Cardiac septum (tissue), 1 donor: ENCODE measurements at places on chromosomes 13 and 19.

DNA sequence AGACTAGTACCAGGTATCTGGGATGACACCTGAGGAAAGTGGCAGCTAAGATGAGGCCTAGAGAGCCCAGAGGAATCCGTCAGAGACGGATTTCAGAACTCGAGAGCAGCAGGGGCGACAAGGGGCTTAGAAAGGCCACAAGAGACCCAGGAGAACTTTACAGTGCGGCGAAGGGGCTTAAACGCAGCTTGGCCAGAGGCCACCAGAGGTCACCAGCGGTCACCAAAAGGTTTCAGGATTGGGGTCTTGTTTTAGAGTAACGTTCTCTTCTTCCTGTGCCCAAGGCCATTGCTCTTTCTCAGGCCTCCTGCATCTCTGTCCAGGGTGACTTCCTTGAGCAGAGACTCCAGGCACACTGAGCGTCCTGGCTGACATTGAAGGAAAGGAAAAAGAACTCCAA is 2.2 kb downstream of the ZSCAN22 start:
- no peak for DNase-seq

GRCh38 chr13:32535748-32536147 is 2.8 kb downstream of the N4BP2L2 start:
- DNase-seq = no peak

- DNase-seq = no peak
These were observed 19.6 kb downstream of the LILRB4 start for GRCh38 chr19:54682306-54682856.

DNA sequence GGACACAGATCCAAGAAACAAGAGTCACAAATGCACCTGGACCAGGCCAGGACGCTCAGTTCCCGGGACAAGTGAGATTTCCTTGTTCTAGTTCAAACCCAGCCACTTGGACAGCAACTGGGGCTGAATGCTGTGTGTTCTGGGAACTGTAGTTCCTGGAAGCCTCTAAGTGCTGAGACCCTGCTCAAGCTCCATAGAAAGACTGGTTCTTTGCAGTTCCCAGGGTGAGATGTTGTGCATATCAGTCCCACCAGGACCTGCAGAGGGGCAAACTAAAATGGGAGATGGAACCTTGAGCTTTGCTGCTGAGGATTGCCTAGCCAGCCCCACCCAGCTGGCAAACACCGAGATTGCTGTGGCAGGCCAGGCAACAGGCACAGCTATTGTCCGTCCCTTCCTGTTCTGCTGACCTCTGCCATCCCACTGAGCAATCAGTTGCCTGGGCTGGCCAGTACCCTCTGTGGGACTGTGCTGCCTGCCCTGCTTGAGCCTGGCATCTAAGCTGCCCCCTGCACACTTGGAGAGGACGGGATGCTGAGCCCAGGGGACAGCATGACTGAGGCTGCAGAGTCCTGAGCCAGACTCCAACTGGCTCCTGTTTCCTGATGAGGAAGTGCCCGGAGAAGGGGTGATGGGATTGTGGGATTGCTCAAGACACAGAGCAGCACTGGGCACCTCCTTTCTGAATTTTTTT is 1.4 kb upstream of the GIPC1 start:
- no peak for DNase-seq

- DNase-seq = no peak
These were observed 986 bp downstream of the DGKH start for GRCh38 chr13:42049454-42049813.
